ENCODE measurements at places on chromosomes 1 and 21.

DNA sequence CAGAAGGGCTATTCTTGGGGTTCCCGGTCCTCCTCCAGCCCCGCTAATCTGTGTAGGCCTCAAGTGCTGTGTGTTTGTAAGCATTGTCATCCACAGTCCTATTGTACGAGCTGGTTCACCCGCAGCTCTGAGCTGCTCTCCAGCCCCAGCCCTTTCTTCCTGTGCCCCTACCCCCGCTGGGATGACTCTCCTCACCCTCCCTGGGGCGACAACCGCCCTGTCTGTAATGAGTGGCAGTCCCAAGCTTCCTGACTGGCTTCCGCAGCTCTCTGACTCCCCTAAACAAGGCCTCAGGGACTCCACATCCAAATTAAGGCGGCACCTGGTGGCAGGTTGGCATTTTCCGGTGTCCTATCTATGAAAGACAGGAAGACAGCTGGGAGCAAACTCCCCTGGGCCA lies 45.8 kb downstream of the TFF3 start:
- no peak for DNase-seq

GRCh38 chr1:242211254-242212022 lies 212.5 kb upstream of the MAP1LC3C start:
- DNase-seq = no peak

DNA sequence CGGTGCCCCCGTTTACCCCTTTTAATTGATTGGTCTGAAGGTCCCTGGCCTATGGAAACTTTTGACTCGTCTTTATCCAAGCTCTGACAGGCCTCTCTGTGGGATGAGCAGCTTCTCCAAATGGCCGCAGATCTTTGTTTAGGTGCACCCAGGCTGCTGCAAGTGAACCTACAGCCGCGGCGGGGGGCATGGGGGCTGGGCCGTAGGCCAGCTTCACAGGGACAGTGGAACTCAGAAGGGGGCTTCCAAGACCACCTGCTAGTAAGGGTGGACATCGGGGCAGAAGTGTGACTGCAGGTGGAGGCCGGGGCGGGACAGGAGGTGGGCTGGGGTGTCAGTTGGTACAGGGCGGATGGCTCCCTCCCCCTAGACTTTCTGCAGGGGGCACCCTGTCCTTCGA lies 257.5 kb downstream of the SIPA1L2 start:
- no peak for DNase-seq

- DNase-seq = no peak
Measured at GRCh38 chr1:30376054-30376697, 347.2 kb downstream of the MATN1 start.

DNA sequence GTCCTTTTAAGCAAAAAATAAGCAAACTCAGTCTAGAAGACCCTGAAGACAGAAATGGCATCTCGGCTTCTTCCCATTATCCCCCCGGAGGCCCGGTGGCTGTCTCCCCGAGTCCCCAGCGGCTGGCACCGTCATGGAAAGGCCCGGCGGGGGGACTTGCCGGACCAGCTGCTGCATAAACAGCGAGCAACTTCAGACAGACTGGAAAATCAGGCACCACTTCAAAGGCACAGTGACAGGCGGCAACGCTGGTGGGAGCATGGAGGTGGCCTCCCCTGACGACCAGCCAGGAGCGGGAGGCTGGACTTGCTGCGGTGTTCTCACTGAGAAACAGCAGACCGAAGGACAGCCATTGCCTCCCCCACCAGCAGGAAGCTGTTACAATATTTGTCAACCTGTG lies 18.4 kb upstream of the C1QA start:
- no peak for DNase-seq

DNA sequence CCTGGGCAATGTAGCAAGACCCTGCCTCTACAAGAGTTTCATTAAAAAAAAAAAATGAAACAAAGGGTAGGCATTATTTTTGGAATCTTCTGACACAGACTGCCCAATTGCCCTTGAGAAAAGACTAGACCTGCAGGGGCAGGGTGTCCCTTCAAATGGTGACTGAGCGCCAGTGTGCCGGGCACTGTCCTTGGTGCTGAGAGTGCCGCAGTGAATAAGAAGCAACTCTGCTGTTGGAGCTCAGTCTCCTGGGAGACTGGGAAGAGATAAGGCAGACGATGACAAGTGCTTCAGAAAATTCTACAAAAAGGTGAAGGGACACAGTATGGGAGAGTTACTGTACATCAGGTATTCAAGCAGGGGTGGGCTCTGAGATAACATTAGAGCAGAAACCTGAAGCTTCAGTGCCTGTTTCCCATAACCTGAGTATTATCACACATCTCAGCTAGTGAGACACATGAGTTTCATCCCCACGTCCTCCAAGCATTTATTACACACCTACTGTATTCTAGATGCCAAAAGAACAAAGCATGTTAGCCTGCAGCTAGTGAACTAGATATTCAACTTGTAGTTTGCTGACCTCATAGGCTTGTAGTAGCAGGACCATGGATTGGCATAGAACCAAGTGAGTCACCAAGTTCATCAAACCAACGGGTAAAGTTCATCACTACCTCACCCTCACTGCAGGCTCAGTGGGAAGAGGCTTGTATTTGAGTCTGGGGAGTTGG lies 18.4 kb upstream of the RPL11 start:
- DNase-seq = no peak

DNA sequence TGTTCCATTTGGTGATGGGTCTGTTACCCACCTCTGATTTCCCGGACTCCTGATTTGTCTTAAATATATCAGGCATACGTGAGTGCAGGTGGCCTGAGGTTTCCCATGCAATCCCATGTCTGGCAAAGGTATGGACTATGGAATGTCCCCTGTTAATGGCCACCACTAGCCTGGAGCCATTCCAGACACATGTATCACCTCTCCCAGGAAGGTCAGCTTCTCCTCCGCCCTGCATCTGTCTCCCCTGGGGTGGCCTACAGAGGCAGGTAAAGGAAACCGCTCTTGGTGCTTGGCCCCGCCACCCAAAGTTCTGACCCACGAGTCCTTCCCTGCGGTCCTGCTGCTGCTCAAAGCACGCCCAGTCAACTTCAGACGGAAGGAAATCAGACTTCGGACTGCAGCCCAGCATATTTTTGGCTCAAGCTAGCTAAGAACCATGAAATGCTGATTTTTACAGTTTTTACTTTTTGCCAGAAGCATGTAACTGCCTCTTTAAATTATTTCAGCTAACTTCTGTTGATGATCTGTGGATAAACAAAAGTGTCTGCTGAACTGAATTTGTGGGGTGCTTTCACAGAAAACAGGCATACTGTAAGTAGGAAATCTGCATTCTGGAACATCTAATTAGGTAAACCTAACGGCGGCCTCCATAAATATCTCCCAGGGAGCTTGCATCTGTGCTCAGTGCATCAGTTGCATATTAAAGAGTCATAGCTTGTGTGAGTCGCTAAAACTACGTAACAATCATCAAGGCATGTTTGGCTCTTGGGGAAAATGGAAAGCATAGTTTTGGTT lies 105.9 kb downstream of the PCP4 start:
- no peak for DNase-seq

DNA sequence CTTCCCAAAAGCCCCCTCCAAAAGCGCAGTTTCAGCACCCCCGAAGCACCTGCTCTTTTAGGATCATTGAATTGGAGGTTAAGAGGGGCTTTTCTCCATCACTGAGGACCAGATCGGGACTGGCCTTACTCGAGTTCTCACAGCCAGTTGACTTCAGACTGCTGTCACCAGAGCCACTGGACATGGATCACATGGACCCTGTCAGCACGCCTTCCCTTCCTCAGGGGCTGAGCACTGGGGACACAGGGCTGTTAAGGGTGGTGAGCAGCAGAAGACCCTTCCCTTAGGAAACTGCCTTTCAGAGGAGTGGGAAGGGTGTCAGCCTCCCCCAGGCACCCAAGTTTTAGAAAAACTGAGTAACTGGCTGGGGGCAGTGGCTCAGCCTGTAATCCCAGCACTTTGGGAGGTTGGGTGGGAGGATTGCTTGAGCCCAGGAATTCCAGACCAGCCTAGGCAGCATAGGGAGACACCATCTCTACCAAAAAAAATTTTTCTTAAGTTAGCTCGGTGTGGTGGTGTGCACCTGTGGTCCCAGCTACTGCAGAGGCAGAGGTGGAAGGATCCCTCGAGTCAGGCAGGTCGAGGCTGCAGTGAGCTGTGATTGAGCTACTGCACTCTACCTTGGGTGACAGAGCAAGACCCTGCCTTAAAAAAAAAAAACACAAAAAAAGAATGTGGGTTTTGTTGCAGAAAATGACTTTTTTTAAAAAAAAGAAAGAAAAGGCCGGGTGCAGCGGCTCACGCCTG lies 584 bp upstream of the FGR start:
- no peak for DNase-seq

Measured in activated T-helper 1 cell treated with anti-CD3 and anti-CD28 coated beads, Interleukin-2, amount 50 U/mL, for 16 hours (primary cell).